Thoracic aorta (tissue), 2 donors: ENCODE measurements at places on chromosomes 3 and 15. TPM values are rescaled to one million over a fixed set of nuclear protein-coding genes. Genes with fewer than 3 reads are reported as not detected.

KIF15 gene
- 2.4 TPM for total RNA-seq

SLC12A1 gene
- 0.68 TPM for total RNA-seq

SLC30A4 gene
- total RNA-seq: 6.5 TPM

RHOA gene
- total RNA-seq: 630 TPM

ASB14 gene
- not detected for total RNA-seq
